ENCODE measurements at places on chromosomes 6 and 20.

GRCh38 chr20:31857861-31858759, 12.2 kb downstream of the DUSP15 start:
- DNase-seq, result no peak

DNA sequence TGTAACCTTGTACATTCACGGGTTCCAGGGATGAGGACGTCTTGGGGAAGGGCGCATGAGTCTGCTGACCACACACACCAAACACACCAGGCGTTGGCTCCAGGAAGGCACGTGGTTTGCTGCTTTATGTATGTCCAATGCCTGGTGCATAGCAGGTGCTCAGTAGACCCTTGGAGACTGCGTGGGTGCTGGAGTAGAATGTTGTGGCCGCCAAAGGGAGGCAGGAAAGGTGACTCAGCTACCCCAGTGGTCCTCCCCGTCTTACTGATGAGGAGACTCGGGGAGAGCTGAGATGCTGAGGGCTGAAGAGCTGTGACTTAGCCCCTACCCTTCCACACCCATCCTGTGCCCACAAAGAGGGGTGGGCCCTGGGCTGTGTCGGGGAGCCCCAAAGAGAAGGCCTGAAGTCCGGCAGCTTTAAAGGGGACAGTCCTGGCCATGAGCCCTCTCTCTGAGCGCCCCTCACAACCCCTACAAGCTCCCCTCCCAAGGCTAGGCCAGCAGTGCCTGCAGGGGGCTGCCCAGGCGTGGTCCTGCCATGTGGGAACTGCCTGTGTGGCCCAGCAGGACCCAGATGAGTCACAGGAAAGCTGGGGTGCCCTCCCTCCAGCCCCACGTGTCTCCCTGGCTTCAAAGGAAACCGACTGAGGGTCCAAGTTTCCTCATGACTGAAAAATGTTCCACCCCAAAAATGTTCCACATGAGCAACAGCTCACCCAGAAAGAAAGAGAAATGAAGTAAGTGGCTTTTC, 28.0 kb upstream of the PTGIS start:
- no peak for DNase-seq

GRCh38 chr20:58691773-58692578, 624 bp upstream of the NPEPL1 start:
- DNase-seq, result no peak

DNA sequence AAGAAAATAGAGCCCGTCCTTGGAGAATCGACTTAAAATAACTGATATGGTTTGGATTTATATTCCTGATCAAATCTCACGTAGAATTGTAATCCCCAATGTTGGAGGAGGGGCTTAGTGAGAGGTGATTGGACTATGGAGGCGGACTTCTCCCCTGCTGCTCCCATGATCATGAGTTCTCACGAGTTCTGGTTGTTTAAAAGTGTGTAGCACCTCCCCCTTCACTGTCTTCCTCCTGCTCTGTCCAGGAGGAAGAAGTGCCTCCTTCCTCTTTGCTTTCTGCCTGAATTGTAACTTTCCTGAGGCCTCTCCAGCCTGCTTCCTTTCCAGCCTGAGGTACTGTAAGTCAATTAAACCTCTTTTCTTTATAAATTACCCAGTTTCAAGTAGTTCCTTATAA, 529.2 kb downstream of the HAO1 start:
- DNase-seq, result no peak

GRCh38 chr6:13563009-13563408, 11.4 kb upstream of the SIRT5 start:
- no peak for DNase-seq

- DNase-seq, result no peak
These were observed 35.6 kb upstream of the TAGAP start for GRCh38 chr6:159080217-159080976.

- DNase-seq, result no peak
These were observed 118.3 kb upstream of the ECI2 start for GRCh38 chr6:4253604-4254231.

DNA sequence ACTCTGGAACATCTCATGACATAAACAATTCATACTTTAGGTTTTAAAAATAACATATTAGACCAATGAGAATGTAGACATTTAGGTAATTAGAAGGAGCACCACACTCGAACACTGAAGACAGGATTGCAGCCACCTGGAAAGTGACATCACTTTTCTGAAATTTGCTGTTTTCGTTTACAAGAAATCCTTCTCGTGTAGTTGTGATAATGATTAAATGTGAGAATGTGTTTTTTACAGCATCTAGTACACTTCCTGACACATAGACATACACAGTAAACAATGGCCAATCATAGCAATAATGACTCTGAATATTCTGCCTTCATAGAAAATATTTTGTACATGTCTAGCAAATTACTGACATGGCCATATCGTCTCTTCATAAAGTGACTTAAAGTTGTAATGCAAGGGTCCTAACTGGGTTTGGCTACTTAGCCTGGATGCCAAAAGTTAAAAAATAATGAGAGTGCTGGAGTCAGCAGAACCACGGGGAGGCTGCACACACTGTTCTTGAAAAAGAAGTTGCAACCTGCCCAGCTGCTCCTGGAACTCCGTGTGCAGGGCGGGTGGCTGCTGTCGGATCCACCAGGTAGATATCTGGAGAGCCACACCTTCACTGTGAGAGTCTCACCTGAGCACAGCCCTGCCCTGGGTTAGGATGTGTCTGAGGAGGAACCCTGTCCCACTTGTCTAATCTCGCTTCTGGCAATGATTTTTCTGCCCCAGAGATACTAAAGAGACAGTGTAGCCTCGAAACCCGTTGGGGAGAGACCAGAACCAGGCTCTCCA, 212.9 kb downstream of the QKI start:
- DNase-seq, result no peak

DNA sequence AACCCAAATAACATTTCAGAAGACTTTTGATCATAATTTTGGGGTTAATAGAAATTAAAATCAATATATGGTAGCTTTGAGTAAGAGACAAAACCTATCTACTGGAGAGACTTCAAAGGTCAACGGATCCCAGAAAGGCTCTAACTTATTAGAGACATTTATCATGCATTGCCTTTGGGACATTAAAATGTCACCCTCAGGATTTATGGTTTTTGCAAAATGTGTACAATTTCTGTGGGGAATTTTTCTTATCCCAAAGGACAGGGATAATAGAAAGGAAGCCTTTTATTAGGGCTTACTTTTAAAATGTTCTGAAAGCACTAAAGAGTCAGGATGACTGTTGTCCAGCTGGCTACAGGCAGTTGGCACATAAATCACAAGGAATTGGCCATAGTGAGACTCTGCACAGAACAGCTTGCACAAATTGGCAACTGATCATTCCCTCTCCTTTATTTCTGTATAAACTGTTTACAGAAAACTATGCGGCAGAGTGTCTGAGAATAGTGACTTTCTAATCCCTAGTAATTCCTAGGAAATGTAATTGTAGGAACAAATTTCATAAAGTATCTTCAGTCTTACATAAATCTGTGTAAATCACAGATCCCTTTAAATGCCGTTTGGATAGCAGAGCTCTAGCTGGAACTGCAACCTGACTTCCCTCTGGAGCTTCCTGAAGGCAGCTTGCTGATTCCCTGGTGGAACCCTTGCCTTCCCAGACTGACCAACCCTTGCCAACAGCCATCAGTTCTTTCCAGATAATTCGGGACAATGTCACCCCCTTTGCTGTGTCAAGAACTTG, 201.1 kb upstream of the PREP start:
- DNase-seq, result no peak

GRCh38 chr6:87742106-87742505, 40.1 kb upstream of the AKIRIN2 start:
- DNase-seq, result peak; percentile 26

GRCh38 chr6:92906385-92906784, 513.0 kb downstream of the EPHA7 start:
- DNase-seq, result no peak

DNA sequence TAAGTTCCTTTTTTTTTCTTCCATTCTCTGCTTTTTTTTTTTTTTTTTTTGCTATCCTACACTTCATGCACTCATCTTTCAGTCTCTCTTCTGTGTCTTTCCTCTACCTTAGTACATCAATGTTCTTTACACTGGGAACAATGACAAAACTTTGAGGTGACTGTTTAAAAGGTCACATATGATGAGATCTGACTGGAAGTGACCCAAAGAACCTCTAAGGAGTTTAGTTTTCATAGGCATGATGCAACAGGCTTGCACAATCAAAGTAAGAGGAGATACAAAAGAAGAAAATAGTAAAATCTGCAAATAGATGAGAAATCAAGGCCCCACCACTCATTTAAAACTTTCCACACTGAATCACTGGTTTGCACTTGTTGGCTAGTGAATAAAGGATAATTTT, 840.8 kb downstream of the TBC1D32 start:
- no peak for DNase-seq

DNA sequence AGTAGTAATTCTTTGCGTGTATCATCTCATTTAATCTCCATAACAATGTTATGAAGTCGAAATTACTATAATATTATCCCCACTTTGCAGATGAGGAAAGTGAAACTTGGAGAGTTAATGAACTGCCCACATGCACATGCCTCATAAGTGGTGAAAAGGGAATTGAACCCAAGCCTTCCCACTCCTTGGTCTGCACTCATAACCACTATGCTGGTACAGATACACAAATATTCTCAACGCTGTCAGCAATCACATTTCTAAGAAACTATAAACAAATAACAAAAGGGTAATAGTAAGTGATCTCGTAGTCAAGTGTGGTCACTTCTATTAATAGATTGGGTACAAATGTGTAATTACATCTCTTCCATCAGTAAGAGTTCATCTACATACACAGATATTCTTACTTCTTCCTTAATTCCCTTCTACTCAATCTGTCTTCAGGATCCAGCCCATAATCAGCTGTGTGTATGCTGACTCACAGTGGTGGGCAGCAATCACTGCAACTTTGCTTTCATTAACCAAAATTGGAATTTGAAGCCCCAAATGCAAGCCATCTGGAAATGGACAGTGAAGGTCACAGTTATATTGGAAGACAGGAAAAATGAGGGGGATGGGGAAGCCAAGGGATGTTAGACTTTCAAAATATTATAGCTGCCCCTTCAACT, 6.6 kb downstream of the PRSS35 start:
- no peak for DNase-seq

- DNase-seq, result peak; percentile 74
These were observed 52.9 kb upstream of the MLN start for GRCh38 chr6:33856655-33857054.

- DNase-seq, result no peak
These were observed 185.5 kb upstream of the AKAP12 start for GRCh38 chr6:151054306-151054705.

DNA sequence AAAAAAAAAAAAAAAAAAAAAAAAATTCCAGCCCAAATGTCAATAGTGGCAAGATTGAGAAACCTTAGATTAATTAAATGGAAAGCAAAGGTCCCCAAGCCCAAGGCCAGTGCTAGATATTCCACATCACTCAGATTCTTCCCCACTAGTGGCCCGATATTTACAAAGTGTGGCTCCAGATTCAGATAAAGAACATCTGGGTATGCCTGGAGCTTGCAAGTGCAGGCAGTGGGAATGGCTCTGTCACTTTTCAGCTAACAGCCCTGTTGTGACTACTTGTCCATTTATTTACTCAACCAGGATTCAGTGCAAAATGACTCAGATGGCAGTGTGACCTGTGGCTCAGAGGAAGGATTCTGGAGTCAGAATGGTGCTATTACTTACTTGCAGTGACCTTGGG, 8.2 kb upstream of the KCNB1 start:
- DNase-seq, result no peak

DNA sequence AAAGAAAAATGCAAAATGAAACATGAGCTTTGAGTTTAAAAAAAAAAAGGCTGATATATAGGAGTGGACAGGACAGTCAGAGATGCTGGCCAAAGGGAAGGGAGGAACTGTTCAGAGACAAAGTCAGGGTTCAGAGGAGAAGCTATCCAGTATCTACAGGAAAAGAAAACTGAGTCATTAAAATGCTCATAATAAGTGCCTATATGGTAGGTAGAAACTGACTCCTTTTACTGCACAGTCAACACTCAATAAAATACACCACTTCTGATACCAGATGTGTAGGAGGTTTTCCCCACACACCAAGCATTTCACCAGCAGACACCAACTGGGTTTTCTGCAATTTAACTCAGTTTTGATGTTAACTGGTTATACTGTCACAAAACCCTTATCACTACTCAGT, 32.9 kb downstream of the FRK start:
- DNase-seq, result no peak

GRCh38 chr6:4888841-4889240, 112.6 kb downstream of the CDYL start:
- no peak for DNase-seq

DNA sequence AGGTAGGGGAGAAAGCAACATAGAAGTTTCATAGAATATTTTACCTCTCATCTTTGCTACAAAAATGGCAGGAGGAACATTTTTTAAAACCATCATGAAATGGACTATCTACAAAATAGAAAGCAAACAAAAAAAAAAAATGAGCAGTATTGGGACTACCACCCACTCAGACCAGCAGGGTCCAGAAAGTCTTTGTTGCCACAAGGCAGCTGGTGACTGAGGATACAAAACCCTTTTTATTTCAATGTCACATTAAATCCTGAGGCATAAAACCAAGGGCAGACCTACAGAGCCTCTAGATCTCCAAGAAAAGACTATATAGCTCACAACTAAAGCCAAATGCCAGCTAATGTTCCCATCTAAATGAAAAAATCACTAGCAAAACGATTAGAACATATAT, 282.2 kb downstream of the PTPRK start:
- DNase-seq, result no peak

GRCh38 chr6:132023490-132023889, 72.3 kb upstream of the CCN2 start:
- DNase-seq, result no peak

- no peak for DNase-seq
These were observed 839.2 kb downstream of the KIF16B start for GRCh38 chr20:15734052-15734451.

DNA sequence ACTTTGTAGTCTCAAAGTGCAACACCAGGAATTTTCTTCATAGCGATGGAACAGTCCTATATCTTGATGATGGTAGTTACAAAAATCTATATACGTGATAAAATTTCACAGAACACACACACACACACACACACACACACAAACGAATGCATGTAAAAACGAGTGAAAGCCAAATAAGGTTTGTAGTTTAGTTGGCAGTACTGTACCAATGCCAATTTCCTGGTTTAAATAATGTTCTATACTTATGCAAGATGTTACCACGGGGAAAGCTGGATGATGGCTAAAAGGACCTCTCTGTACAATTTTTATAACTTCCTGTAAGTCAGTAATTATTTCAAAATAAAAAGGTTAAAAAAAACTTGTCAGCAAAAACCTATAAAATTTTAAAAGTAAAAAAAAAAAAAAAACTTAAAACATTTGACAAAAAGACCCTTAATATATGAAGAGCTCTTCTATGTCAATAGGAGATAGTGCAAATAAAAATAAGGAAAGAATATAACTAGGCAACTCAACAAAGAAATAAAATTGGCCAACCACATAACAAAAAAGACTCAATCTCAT, 37.6 kb downstream of the PDSS2 start:
- no peak for DNase-seq

GRCh38 chr6:167817729-167818128, 9.0 kb upstream of the AFDN start:
- DNase-seq, result no peak

DNA sequence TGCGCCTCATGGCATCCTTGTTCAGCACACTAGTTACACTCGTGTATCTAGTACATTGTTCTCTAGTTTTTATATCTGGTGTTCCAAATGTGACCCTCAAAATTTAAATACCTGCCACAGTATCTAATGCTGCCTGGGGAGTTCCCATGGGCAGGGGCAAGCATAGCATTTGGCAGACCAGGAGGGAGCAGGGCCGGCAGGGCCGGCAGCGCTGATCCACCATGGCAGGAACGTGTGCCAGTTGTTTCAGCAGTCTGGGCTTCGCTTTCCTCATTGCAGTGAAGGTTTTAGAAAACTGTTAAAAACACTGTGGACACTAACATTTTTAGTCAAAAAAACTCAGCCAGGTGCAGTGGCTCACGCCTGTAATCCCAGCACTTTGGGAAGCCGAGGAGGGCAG, 19.2 kb downstream of the NANP start:
- DNase-seq, result no peak

All from CD4-positive, alpha-beta T cell (primary cell).